Cerebellar cortex (tissue), 1 donor: ENCODE measurements at places on chromosomes 7 and 10.

GRCh38 chr7:54898659-54899340 lies 120.0 kb upstream of the EGFR start:
- no peak for DNase-seq

GRCh38 chr10:132834891-132835847 lies 49.2 kb upstream of the NKX6-2 start:
- DNase-seq = no peak

GRCh38 chr7:148883266-148884048 lies 634 bp downstream of the EZH2 start:
- peak; percentile 9 for DNase-seq

DNA sequence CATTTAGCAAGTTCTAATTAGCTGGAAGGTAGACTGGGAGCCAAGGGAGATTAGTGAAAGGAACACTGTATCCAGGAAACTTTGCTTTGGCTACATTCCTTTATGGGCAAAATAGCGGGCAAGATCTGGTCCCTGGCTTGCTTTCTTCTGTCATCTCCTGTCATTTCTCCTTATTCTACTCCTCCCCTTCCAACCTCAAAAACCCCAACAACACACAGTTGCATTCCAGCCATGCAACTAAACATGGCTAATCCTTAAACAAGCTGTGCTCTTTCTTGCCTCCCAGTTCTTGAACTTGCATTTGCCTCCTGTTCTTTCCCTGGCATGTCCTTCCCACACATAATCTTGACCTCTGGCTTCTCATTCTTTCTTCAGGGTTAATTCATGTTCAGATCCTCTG lies 59.5 kb upstream of the CDCA7L start:
- peak; percentile 47 for DNase-seq

DNA sequence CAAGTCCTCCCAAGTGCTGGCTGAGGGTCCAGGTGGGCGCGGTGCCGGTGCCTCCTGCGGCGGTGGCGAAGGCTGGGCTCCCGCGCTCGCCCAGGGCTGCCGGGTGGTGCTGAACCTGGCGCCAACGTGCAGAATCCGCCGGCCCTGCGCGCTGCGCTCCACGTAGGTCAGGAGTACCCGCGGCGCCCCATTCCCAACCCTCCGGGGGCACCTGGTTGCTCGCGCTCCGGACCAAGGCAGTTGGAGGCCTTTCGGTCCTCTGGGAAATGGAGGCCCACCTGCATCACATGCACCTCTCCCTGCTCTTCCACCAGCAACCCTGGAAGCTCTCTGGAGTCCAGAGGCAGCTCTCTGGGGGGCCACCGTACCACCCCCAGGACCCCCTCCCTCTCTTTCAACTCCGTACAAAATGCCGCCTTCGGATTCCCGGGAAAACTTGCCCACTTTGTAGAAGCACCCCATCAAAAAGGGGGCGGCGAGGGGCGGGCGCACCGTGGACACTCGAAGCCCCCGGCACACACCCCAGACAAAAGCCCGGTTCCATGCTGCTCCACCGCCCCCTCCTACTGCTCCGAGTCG lies 745 bp downstream of the SLC16A9 start:
- peak; percentile 50 for DNase-seq

DNA sequence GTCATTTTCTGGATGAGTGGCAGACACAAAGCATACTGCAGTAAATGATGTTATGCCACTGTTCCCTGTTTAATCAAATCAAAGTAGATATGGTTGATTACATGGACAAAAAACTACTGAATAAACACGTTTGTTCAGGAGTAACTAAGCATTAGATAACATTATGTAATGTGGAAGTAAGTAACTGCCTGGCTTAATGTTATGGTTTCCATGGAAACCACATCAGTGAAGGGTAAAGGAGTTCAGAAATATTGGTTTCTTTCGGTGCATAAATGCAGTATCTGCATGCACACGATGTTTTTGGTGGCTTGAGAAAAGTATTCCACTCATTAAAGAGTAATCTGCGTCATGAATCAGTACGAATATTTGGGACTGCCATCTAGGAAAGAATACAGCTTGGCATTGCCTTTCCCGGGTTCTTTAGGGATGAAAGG lies 131.3 kb upstream of the PRKCQ start:
- DNase-seq = no peak

- DNase-seq = no peak
These were observed 58.9 kb downstream of the HIPK2 start for GRCh38 chr7:139718859-139719258.

DNA sequence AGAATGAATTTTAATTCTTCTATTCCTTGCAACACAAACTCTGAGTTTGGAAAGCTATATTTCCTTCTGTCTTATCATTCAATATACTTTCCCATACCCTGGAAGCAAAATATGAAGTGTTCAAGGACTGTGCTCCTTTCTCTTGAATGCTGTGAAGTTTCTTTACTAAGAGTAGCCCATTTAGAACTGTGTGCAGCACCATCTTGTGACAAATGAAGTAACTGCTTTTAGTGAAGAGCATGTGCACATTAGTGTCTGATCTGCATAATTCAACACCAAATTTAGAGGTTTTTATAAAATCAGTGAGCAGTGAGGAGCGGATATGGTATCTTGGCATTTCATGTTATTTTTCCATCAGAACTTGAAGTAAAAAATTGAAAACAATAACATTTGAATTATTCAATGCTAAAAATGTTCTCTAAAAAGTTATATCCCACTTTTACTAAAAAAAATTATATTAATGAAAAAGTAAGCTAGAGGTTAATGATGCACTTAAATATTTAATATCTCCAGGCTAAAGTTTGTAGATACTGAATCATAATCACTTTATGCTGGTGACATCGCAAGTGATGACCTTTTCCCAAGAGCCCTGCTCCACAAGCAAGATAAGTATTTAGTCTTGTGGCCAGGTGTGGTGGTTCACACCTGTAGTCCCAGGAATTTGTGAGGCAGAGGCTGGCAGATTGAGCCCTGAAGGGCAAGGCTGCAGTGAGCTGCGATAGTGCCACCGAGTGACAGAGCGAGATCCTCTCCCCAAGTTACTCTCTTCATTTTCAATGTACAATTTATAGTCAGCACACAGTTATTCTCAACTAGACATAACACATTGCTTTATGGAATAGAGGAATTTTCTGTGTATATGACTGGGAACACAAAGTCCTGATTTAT lies 108.8 kb upstream of the PCLO start:
- peak; percentile 74 for DNase-seq

DNA sequence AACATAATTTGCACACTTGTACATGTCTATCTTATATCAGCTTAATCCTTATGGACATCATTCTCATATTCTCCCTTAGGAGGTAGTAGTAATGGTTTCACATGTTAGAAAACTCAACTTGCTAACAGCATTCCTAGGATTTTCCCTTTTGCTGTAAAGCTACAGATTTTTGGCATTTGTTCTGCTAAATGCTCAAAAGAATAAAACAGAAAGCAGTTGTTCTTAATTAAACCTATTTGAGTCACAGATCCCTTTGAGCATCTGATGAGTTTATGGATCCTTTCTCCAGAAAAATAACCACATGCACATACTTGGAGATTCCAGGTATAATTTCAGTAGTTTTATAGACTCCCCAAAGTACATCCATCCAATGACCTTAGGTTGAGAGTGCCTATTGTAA lies 122.9 kb upstream of the BET1 start:
- no peak for DNase-seq

- no peak for DNase-seq
These were observed 41.0 kb upstream of the RAPGEF5 start for GRCh38 chr7:22397981-22398380.

DNA sequence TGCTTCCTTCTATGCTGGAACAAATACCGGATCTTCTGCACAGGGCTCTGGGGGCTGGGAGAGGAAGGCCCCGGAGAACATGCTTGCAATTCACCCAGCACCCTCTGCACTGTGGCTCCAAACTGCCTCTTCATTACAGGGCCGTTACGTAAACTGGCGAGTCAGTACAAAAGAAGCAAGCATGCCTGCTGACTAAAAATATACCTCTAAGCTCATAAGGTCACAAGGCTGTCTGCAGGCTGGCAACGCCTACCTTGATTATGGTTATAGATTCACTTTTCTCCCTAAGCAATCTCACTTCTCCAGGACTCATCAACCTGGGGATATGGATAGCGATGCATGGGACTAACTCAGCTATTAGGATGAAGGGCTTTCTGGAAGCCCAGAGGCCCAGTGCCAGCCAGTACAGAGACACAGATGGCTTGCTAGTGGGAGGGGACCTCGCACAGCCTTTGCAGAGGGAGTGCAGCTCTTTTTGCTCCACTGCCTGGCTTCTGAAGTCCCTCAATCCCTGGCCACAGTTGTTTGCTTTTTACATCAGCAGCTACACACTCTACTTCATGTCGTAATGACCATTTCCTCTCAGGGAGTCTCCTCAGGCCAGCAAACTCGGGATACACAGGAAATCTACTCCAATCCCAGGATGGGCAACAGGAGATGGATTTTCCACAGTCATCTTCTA lies 96.1 kb downstream of the SH3PXD2A start:
- peak; percentile 98 for DNase-seq

GRCh38 chr7:8254667-8255066 lies 7.3 kb downstream of the ICA1 start:
- DNase-seq = no peak

DNA sequence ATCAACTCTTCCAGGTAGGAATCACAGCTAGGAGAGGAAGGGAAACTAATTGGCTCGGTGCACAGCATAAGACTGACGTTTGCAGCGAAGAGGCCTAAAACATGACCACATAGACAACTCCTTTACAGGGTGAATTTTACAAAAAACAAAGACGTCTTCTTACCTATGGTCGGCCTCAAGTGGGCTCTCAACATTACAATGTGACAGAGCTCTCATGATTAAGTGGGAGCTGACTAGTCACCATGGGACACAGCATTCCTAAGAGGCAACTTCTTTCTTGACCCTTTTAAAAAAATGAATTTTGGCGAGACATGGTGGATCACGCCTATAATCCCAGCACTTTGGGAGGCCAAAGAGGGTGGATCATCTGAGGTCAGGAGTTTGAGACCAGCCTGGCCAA lies 4.6 kb downstream of the PDIA4 start:
- DNase-seq = no peak

- DNase-seq = no peak
These were observed 7.8 kb downstream of the FBXW4 start for GRCh38 chr10:101687071-101687658.

- DNase-seq = no peak
These were observed 50.9 kb upstream of the UNC5B start for GRCh38 chr10:71161425-71161824.

DNA sequence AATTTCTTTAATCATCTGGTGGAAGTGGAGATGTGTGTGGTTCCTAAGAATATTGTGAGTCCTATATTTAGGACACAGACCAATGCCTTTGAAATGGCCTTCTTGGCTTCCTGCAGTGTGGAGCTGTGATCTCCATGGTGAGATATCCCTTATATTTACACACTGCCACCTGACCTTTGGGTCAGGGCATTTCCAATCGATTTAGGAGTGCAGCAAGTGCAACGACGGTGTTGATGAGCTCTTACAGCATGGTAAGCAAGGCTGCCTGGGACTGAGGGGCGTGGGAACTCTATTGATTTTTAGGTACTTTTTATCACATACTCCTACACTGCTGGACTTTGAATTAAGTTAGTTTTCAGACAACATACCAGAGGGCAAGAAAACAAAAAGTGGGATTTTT lies 146.0 kb downstream of the NRG3 start:
- DNase-seq = no peak

- DNase-seq = peak; percentile 28
These were observed 220.7 kb downstream of the TNS3 start for GRCh38 chr7:47361236-47361635.

DNA sequence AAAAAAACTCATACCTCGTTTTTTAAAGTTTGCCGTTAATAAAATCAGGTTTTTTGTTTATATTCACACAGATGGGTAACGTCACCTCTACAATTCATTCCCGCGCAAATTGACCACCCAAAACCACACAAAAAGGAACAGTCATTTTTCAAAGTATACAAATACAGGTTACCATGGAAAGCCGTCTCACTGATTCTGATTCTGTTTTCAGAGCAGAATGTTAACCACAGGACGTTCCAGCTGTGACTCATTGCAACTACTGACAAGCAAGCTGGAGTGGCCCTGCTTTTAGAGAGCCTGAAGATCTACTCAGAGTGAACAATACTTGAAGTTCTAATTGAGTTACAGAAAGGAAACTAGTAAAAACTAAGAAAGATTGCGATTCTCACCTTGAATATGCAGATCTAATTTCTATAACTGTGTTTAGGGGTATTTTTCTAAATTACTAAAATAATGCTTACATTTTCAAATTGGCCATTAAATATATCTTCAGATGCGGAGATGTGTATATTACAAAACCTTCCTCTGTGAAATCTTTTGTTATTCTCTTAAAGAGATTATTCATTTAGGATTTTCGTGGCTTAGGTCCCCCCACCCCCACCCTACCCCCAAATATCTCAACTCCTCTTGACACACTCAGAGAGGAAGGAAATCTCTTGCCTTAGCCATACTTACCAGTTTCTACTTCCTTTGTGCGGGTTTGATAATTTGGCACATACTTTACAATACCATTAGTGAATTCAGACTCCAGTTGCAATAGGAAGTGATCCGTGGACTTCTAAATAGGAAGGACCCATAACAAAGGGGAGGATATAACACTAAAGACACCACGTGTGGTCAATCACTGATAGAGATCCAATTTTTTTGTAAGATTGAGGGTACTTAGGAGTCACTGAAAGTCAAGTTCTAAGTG lies 106.0 kb downstream of the CUBN start:
- peak; percentile 29 for DNase-seq

DNA sequence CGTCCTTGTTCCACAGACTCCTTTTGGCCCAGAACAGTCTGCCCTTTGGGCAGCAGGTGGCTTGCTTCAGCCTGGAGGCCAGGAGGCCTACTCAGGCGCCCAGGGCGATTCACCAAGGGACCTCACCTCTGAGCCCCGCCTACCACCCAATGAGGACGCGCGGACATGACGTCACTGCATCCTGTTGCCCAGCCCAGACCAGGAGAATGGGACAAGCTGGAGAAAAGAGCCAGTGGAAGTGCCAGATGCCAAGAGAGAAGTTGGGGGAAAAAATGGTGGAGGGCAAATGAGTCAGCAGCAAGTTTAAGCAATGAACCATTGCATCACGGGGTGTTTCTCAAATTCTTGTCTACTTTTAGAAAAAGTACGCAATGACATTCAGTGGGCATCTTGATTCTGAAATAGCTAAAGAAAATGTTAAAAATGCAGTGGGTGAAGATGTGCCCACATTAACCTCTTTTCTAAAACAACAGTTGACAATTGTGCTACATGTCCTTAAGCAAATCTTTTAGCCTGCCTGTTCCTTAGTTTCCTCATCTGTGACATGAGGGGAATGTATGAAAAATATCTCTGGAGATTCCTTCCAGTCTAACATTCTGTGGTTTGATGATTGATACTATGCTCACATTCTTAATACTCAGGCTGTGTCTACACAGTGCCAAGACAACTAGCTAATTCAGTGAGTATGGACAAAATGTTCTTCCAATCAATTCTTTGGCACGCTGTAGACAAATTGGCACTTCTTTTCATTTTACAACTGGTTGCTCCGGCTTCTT lies 23.9 kb upstream of the LEP start:
- no peak for DNase-seq

GRCh38 chr10:58464956-58465355 lies 47.7 kb upstream of the BICC1 start:
- DNase-seq = no peak
